Activated CD4-positive, alpha-beta T cell treated with anti-CD3 and anti-CD28 coated beads, Interleukin-2, amount 10 ng/mL, durations not matched to agents 7 days and 5 days (primary cell): ENCODE measurements at places on chromosomes 4 and X. TPM values are rescaled to one million over a fixed set of nuclear protein-coding genes. Genes with fewer than 3 reads are reported as not detected.

Gene ELF4
- total RNA-seq = 46.0 TPM

Gene KLF8
- total RNA-seq = 15.2 TPM

Gene ZXDA
- 4.6 TPM for total RNA-seq

Gene EPGN
- 0.67 TPM for total RNA-seq

Gene CFP
- total RNA-seq = 25.9 TPM

Gene PRSS48
- total RNA-seq = not detected

Gene SSX2B
- not detected for total RNA-seq

Gene F8A3
- total RNA-seq = 37.9 TPM

Gene SSX4
- total RNA-seq = not detected

Gene SLC4A4
- 1.5 TPM for total RNA-seq

Gene ATP8A1
- total RNA-seq = 20.9 TPM

Gene GAGE2A
- total RNA-seq = not detected

Gene TCEAL8
- total RNA-seq = 35.2 TPM

Gene KLHL4
- total RNA-seq = not detected

Gene NEIL3
- 34.6 TPM for total RNA-seq
